ENCODE measurements at places on chromosomes 3 and 15.
A peak's percentile ranks its signal among the peaks of the same experiment; 100 is the strongest.

DNA sequence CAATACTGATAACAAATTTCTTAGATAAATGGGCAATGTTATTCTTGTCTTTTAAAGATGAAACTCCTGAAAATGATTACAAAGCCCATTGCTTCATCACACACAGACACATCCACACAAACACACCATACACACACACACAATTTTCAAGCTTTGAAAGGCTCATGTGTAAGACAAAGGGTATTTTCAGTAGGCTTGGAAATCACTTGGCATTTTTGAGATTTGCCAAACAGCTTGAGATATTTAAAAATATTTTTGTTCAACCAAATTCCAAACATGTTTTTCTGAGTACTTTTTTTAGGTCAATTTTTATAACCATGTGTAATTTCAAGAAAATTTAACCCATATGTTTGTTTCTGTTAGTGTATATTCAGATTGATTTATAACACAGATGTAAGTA is 283.7 kb downstream of the ROBO2 start:
- no peak for DNase-seq

GRCh38 chr15:89203705-89204273 is 17.6 kb downstream of the RLBP1 start:
- no peak for DNase-seq

DNA sequence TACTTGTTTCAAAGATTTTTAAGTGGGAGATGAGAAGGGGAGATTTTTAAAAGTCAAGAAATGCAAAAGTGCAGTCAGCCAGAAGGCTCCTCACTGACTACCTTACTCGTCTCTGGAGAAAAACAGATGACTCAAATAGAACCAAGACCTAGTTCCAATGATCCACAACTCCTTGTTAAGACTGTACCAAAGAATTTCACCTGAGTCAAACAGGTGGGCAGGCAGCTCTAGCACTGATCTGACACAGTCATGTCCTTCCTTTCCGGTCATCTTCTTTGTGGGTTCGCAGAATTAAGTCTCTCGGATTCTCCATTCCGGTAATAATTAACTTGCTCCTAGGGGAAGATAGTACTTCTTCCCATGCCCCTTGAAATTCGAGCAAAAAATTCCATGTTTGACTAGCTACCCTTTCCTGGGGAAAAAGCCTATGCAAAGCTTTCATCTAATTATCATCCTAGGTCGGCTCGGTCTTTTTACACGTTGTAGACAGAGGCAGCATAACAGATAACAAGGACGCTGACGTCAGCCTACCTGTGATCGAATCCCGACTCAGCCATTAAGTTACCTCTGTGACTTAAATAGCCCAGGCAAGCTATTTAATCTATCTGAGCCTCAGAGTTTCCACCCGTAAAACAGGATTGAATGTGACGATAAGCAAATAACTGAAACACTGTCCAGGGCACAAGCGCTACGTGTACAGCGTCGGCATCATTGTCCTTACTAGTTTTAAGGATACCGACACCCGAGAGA is 758 bp downstream of the SELENOK start:
- DNase-seq = peak; percentile 80

GRCh38 chr3:72137865-72138861 is 353.2 kb upstream of the PROK2 start:
- no peak for DNase-seq

- DNase-seq = no peak
These were observed 105.7 kb upstream of the ZPLD1 start for GRCh38 chr3:102329066-102329465.

DNA sequence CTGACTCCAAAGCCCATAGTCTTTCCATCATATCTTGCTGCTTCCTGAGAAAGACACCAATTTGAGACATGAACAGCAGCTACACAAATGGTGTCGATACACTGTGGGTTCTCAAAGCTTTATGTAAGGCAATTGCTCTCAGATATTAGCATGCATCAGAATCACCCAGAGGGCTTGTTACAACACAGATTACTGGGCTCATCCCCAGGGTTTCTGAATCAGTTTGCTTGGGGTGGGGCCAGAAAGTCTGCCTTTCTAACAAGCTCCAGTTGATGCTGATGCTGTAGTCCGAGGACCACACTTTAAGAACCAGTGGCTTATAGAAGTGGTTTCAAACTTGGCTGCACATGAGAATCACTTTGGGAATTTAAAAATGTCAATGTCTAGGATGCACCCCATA is 86.5 kb downstream of the SEMA6D start:
- DNase-seq = no peak

GRCh38 chr3:177703788-177704187 is 506.5 kb upstream of the TBL1XR1 start:
- peak; percentile 72 for DNase-seq

- peak; percentile 83 for DNase-seq
These were observed at the start of gene GOLGA8B for GRCh38 chr15:34583399-34584329. TSS of gene GOLGA8B (minus strand) at chr15:34583651. CDS start at chr15:34535912, 47,739 bp downstream.

DNA sequence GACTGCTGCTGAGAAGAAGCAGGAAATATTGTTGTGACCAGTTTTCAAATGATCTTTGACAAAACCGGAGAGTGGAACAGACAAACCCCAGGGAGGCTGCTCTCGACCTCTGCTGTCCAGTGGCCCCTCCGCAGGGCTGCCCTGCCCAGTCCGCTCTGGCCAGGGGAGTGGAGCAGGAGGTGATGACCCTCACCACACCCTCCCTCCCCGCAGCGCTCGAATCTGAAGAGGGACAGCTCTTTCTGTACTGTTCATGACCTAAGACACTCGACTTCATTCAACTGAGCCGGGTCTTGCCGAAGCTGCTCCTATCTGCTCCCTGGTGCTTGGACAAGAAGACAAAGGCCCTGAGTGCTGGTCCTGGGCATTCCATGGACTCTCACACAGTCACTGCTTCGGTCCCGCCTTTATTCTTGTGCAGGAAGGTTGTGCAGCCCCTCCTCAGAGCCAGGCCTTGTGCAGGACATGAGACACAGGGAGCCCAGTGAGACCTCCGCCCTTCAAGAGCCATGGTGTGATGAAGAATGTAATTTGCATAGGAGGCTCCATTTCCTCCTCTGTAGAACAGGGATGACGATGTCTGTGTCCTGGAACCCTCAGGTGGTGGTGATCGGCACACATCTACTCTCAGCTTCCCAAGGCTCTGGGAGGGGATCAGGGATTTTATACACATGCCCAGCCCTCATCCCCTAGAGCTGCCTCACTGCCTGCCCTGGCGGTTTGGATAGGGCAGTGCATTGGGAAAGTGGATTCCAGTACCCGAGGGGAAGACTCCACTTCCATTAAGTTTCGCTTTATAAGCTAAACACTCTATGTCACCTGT is 97.1 kb upstream of the PRR20G start:
- DNase-seq = no peak

GRCh38 chr3:55500555-55501330 is 13.6 kb upstream of the WNT5A start:
- peak; percentile 87 for DNase-seq

DNA sequence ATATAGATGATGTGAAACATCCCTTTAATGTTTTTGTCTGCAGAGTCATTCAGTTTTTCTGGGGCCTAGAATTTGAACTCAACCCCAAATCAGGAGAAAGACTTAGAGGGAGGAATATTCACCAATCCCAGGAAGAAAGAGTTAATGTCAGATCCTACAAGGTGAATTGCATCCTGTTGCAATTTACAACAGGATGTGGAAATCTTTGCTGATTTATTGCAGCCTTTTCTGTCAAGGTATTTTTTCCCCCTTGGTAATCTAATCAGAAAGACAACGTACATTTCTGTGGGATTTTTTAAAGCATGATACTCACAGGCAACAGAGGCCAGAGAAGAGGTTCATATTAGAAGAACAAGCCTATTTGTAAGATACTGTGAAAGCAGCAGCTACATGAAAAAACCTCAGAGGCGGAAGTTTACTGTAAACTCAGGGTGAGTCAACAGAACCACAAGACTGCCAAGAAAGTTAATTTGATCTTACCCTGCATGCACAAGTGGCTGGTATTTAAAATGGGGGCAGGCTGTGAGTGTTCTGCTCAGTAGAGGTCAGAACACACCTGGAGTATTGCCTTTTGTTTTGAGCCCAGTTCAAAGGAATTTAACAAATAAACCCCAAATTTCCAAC is 531.9 kb downstream of the AGBL1 start:
- peak; percentile 48 for DNase-seq

GRCh38 chr15:70169147-70169546 is 71.4 kb upstream of the TLE3 start:
- DNase-seq = no peak
